ENCODE measurements at places on chromosomes 11 and 22. TPM values are rescaled to one million over a fixed set of nuclear protein-coding genes. Genes with fewer than 3 reads are reported as not detected.

The EHF gene
- not detected for total RNA-seq

The CYTH4 gene
- total RNA-seq = 0.12 TPM

The OR5D16 gene
- not detected for total RNA-seq

The OR5D18 gene
- not detected for total RNA-seq

The TMEM151A gene
- total RNA-seq = 0.11 TPM

The MS4A13 gene
- total RNA-seq = not detected

The FGF19 gene
- total RNA-seq = not detected

The MS4A14 gene
- not detected for total RNA-seq

The GAS2 gene
- 1.6 TPM for total RNA-seq
